ENCODE measurements at places on chromosomes 1 and 21.

DNA sequence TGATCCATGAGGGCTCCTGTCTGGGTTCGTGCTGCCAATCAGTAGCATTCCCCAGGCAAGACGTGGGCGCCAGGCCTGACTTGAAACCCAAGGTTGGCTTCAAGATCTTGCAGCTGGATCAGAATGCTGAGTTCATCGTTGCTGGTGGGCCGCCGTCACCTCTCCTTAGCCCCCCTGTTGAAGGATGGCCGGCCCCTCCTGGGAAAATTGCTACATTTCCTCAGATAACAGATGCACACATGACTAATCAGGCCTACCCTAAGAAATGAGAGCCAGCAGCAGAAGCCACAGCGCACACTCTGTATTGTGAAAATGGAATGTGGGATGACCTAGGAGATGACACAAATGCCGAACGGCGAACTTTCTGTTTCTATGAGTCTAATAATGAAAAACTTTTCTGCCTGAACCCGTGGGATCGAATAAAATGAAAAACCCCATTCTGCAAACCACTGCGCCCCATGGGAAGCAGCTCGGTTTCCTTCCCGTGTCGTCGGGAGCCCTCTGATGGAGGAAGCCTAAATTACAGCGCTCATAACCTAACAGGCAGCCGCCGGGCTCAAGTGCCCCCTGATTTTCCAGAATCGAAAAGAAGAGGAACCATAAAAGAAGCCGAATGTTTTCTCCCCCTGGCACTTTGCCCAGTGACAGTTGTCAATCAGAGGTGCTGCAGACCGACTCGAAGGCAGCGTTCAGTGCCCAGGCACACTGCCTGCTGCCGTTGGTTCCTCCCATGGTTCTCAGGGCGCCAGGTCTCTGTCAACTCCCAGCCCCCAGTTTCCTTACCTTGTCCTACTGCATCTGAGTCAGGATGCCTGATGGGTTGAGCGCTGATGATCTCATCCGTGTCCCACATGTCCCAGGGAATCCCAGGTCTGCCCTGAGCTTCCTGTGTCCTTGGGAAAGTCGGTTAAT lies 38.2 kb upstream of the H6PD start:
- peak; percentile 81 for DNase-seq

- peak; percentile 82 for DNase-seq
Measured at GRCh38 chr1:180502361-180503279, at the start of gene ACBD6. TSS of gene ACBD6 (minus strand) at chr1:180502577. CDS start at chr1:180502266, 311 bp downstream.

- DNase-seq, result no peak
Measured at GRCh38 chr1:155706139-155706538, 17.2 kb downstream of the DAP3 start.

- no peak for DNase-seq
Measured at GRCh38 chr21:34184232-34184631, 110.9 kb downstream of the MRPS6 start.

DNA sequence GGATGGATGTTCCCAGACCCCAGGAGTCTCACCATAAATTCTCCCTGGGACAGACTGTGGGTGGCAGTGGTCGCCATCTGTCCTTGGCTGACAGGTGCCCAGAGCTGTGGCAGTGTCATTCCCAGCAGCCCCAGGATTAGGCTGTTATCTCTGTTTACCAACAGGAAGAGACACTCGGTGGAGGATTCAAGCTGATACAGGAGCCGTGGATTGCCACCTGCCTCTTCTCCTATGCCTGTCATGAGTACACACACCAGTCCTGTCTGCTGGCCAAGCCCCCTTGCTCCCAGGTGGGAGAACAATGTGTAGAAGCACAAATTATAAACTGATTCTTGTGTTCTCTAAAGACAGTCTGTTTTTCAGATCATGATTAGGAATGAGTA lies 152.6 kb downstream of the ETS2 start:
- DNase-seq, result no peak

DNA sequence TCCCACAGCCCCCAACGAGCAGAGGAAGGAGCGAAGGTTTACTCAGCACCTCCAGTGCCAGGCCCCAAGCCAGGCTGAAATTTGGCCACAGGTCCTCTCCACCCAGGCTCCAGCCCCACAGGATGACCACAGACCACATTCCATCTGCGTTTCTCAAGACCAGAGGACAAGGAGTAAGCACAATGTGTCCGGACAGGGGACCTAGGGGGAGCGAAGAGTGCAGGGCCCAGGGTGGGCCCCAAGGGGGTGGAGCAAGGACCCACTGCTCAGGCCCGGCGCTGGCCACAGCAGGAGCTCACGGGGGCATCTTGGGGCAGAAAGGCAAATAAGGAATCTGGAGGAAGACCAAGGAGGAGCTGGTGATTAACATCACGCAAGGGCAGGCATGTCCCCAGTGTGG lies 100.5 kb downstream of the NPHP4 start:
- DNase-seq, result no peak

DNA sequence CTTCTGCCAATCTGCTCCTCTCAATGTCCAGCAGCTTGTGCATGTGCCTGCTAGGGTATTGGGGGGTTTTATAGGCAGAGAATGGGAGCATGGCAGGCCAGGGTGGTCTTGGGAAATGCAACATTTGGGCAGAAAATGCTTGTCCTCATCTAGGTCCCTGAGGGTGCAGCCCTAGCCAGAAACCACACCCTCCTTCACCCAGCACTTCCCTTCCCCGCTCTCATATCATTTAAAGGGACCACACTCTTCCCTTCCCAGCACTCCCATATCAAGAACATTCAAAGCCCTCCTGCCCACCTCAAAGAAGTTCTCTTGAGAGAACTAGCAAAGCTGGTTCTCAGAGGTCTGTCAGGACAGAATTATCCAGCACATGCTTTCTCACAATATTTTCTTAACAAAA lies 62.1 kb downstream of the HSD3B1 start:
- no peak for DNase-seq

All from tibial artery (tissue), 4 donors.